ENCODE measurements at places on chromosomes 3 and 15. TPM values are rescaled to one million over a fixed set of nuclear protein-coding genes. Genes with fewer than 3 reads are reported as not detected.

The BBS4 gene
- 13.1 TPM for total RNA-seq

The RBPMS2 gene
- not detected for total RNA-seq

- no peak overlapping the region for H3K27ac ChIP-seq
- H3K4me1 ChIP-seq, result peaks cover 2% of the 10 kb centered on the region
- no peak for DNase-seq
- H3K36me3 ChIP-seq, result peaks cover 2% of the 10 kb centered on the region
Observed at GRCh38 chr3:101216710-101217465, 103.5 kb downstream of the IMPG2 start.

DNA sequence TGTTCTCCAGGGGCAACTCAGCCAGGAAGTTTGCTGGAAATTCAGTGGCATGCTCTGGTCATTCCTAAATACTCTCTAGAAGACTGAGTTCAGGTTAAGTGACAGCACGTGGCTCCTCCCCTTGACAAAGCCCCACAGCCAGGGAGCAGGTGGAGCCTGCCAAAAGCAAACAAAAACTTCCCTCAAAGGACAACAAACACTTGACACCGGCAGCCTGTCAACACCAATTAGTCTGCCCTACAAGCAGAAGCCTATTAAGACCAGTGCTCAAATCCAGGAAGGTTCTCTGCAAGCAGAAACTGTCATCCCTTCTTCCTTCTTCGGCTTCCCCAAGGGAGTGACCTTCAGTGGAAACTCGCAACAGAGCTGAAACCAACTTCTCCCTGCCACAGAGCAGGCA, 5.0 kb downstream of the MEX3B start:
- peaks cover 11% of the 10 kb centered on the region for H3K4me1 ChIP-seq
- H3K27ac ChIP-seq, result no peak overlapping the region
- DNase-seq, result no peak
- H3K36me3 ChIP-seq, result no peaks in the 10 kb centered on the region
- peaks cover 17% of the 10 kb centered on the region for H3K27me3 ChIP-seq
- no peak overlapping the region for H3K4me3 ChIP-seq
